ENCODE measurements at places on chromosomes 3 and 15.
A peak's percentile ranks its signal among the peaks of the same experiment; 100 is the strongest.

DNA sequence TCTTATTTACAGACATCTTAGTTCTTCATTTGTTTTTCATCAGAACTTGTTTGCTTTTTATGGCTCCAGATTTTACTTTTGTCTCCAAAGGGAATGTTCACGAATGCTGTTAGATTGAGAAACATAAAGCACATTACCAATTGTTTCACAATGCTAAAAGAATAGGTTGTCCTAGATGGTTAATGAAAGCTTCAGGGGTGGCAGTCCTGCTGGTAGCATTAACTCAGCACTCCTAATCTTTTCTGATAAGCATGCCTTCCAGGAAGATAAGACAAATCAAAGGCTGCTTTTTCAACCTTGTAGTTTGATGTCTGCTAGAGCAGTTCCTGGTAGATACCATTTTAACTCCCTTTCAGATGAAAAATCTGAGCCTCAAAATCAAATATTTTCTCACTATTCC, 619.4 kb downstream of the PYDC2 start:
- DNase-seq = no peak

- no peak for DNase-seq
These were observed 105.3 kb downstream of the CD47 start for GRCh38 chr3:107985496-107985895.

GRCh38 chr3:40715551-40715950, 190.8 kb downstream of the ZNF621 start:
- DNase-seq = no peak

DNA sequence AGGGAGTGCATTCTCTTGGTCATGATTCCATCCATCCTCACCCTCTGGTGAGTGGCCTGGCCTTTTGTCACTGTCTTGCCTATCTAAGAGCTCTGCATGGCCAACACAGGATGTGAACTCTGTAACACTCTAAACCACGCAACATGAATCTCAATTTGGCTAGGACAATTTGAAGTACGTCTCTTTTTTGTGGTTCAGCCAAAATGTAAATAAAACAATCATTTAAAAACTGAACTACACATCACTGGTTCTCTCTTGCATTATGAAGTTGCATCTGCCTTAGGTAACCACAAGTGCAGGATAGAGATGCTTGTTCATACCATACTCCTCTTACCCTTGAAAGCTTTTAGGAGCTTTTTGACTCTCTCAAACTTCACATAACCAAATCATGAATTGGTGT, 27.3 kb downstream of the CCR3 start:
- no peak for DNase-seq

DNA sequence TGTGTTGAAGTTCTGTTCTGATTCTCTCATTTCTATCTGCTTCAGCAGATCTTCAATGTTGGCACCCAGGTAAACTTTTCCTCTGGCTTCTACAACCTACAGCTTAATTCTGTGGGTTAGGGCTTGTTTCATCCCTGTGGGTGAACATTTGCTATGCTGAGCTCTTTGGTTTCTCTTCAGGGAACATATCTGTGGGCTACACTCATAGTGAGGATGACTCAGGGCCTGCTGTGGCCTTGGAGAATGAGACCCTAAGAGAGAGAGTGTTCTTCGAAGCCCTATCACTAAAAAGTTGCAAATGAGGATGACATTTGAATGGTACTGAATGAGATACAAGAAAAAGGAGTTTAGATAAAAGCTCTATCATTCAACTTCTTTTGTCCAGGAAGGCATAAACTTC, 346.2 kb upstream of the CBLB start:
- peak; percentile 31 for DNase-seq

GRCh38 chr3:23981955-23982354, 36.9 kb downstream of the NR1D2 start:
- no peak for DNase-seq

- no peak for DNase-seq
These were observed 38.8 kb downstream of the PYGO1 start for GRCh38 chr15:55549305-55549704.

- DNase-seq = no peak
These were observed 53.5 kb downstream of the DGKG start for GRCh38 chr3:186308549-186308948.

DNA sequence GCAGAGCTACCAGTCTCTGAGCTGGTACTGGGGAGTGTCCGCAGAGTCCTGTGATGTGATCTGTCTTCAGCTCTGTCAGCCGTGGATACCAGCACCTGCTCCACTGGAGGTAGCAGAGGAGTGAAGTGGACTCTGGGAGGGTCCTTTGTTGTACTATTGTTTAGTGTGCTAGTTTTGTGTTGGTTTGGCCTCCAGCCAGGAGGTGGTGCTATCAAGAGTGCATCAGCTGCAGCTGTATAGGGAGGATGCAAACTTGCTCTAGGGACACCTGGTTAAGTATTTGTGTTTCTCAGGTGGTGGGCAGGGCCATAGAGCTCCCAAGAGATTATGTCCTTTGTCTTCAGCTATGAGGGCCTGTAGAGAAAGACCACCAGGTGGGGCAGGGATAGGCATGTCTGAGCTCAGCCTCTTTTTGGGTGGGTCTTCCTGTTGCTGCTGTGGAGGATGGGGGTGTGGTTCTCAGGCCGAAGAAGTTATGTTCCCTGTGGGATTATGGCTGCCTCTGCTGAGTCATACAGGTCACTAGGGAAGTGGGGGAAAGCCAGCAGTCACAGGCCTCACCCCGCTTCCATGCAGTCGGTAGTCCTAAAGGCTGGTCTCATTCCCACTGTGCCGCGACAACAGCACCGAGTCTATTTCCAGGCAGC, 443.2 kb upstream of the TBL1XR1 start:
- DNase-seq = no peak

- DNase-seq = no peak
These were observed 9.1 kb downstream of the TRIM42 start for GRCh38 chr3:140686948-140687347.

DNA sequence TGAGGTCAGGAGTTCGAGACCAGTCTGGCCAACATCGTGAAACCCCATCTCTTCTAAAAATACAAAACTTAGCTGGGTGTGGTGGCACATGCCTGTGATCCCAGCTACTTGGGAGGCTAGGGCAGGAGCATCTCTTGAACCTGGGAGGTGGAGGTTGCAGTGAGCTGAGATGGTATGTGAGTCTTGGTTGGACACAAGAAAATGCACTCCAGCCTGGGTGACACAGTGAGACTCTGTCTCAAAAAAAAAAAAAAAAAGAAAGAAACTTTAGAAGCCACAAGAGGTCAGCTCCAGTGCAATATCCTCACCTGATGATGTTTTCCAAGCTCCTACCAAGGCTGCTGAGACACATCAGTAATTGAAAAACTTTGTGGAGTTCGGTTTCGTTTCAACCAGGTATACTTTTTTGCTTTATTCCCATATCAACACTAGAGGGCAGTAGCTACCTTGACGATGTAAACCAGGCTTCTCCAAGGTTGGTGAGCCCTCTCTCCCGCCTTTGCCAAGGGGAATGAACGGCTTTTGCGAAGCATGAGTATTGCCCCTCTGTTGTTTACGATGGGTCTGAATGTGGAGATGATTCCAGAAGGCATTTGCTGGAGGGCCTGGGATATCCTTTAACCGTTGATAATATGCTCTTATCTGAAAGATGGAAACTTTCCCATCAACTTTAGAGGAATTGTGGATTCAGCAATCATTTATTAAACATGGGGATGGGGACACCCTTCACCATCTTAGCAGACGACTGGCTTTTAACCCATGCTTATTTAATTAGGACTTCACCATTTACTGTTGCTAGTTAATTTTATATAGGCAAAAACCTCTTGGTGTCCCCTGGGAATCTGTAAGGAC, 202.8 kb downstream of the SV2B start:
- DNase-seq = no peak

- DNase-seq = no peak
These were observed 4.0 kb upstream of the CFAP100 start for GRCh38 chr3:126390751-126391150.

- no peak for DNase-seq
These were observed 475.4 kb downstream of the AGBL1 start for GRCh38 chr15:86555098-86555497.

- no peak for DNase-seq
These were observed 41.0 kb upstream of the SETD2 start for GRCh38 chr3:47204875-47205274.

- no peak for DNase-seq
These were observed 431.8 kb downstream of the TBL1XR1 start for GRCh38 chr3:176765382-176765900.

DNA sequence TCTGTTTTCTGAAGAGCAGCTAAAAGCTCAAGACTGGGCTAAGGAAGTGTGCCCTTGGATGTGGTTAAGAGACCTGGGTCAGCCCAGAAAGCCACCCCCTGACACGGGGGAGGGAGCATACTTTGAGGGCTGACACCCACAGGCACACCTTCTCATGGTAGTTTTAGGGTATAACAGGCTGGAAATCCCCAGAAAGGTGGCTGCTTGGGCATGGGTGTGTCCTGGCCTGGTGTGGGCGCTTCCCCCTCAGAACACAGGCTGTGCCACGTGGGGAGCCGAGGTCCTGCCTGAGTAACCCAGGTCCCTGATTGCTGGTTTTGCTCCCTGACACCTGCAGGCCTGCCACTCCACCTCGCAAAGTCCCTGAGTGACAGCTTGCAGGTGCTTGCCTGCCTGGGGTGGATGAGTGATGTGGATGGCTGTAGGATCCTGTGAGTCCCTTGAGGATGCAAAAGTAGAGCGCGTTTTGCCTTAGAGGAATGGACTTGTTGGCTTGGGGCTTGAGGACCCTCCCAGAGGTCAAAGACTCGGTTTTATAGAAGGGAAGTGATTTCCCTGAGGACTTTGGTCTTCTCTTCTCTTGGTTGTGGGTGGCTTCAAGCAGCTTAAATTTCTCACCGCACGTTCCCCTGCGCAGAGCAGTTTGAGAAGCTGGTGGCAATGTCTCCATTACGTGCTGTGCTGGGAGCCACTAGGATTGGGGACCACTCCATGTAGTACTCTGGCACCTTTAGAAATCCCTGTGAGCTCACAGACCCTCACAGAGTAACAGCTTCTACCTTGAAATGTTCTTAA, 94.4 kb downstream of the DNASE1L3 start:
- DNase-seq = peak; percentile 4

DNA sequence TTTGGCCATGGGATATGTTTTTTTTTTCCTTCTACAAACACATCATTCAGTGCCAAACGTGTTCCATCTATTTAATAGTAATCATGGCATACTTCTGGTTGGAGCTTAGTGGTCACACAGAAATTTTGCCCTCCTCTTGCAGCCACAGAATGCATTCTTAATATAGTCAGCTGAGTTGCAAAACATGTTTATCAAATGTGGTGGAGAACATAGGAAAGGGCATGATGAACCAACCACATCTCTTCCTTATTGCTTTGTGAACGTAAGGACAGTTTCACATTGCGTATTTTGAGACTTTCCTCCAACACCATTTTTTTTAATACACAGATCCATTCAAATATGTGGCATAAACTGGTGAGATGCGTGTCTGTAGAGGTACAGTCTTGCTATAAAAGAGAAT, 106.8 kb downstream of the BBX start:
- DNase-seq = no peak

DNA sequence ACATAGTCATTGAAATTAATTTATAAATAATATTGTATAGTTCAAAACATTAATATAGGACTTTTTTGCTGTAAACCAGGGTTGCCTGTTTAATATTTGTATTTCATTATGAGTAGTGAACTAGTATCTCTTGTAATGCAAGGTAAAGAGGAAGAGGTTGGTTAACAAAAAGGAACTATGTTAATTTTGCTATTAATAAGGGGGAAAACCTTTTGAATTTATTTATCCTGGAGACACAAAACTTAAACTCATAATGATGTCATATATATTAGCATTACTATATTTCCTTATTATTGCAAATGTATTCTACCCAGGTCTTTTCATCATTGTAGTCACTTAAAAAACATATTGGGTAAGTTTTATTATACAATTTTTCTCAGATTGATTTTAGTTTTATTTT, 94.5 kb downstream of the CHL1 start:
- DNase-seq = no peak

GRCh38 chr3:46187341-46187700, 20.8 kb downstream of the CCR1 start:
- DNase-seq = no peak

DNA sequence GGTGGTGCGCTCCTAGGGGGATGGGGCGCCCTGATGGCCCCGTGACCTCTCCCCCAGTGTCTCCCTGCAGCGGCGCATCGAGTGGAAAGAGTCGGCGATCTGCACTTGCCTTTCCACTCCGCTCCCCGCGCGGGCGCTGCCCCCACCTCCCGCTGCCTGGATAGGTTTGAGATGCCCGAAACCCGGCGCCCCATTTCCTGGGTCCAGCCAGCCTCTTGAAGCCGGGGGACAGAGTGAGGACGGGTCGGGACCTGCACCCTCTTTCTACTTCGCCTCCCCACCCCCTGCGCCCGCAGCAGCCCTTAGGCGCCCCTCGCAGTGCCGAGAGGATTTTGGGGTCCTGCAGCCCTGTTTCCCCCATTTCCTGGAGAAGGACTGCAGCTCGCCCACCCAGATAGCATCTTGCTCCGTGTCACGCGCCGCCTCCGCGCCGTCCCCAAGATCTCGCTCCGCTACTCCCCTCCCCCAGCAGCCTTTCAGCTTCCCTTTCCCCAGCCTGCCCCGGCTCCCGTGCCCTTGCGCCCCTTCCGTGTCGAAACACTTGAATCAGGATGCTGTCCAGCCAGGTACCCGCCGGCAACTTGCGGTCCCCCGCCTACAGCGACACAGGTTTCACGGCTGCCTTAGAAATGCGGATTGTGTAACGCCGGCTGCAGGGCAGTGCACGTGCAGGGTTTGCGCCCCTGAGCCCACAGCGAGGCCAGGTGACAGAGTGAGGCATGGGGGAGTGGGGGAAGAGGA, 519 bp downstream of the ABHD6 start:
- DNase-seq = peak; percentile 34

- DNase-seq = no peak
These were observed 620.4 kb upstream of the NR2F2 start for GRCh38 chr15:95709959-95710695.

Measured in stimulated activated CD4-positive, alpha-beta T cell treated with anti-CD3 and anti-CD28 coated beads, TNF-alpha, amount 100 ng/mL, for 24 hours (primary cell).